ENCODE measurements at places on chromosomes 6 and 20.

DNA sequence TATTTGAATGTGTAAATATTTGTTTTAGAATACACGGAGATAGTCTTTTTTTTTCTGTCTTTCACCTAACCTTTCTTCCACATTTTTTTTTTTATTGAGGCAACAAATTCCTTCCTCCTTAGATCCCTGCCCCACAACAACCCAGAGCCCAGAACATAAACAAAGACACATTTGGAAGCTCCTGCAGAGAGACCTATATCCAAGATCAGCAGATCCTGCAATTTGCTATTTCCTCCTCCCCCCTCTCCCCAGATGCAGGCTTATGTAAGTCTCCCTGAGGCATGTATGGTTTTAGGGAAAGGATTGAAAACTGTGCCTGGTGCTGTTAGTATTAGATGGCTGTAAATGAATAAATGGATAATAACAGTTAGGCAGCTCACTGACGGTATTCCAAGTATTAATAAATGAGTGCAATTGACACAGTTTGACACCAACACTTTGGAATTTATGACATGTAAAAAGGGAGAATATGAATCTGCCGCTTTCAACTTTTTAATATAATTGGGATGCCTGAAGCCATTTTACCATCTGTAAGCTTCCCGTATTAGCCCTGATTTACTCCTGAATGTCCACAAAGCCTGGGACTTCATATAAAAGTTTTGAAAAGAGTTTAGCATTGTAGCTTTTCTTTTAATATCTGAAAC, 608.3 kb upstream of the CITED2 start:
- DNase-seq: no peak

- DNase-seq: no peak
Observed at GRCh38 chr6:166542580-166542912, 43.9 kb downstream of the RAMACL start.

GRCh38 chr6:4814212-4814611, 38.0 kb downstream of the CDYL start:
- no peak for DNase-seq

GRCh38 chr20:50471231-50471630, 39.0 kb upstream of the PTPN1 start:
- no peak for DNase-seq

- no peak for DNase-seq
Observed at GRCh38 chr6:167735084-167735950, 91.4 kb upstream of the AFDN start.

- no peak for DNase-seq
Observed at GRCh38 chr6:26561533-26562466, 23.6 kb downstream of the HMGN4 start.

GRCh38 chr6:34232901-34233300, 3.8 kb upstream of the HMGA1 start:
- no peak for DNase-seq

DNA sequence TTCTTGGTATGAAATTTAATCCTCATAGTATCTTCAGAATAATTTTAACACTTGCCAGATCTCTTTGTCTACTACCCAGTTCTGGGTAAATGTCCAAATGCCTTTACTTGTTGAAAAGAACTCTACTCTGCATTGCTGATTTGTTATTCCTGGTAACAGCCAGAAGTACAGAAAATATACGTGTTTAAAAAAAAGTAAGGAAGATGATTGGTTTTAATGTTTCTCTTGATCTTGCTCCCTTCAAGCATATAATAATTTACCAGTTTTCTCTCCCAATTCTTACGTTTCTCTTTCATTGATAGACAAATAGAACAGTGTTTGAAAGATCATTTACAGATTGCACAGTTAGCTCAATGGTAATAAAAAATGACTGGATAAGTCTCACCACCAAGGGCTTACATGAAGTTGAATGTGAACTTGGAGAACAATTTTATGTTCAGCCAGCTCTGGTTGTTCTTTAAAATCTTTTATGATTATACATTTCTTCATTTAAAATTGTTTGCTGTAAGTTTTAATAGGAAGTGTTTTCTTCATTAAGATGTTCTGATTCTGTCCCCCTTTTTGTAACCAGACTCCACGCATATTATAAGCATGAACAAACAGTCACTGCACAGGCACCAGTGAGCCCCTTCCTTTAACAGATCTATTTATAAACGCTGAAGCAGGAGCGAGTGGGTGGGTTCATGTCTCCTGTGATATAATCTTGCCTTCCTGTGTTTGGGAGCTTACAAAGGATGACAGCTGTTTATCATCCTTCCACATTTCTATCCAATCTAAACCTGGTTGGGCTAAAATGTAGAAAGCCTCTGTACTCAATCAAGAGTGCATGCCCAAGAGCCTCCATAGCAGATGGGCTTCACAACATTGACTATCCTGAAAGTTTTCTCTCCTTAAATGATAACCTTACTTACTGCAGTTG, 299.5 kb downstream of the PRL start:
- no peak for DNase-seq

DNA sequence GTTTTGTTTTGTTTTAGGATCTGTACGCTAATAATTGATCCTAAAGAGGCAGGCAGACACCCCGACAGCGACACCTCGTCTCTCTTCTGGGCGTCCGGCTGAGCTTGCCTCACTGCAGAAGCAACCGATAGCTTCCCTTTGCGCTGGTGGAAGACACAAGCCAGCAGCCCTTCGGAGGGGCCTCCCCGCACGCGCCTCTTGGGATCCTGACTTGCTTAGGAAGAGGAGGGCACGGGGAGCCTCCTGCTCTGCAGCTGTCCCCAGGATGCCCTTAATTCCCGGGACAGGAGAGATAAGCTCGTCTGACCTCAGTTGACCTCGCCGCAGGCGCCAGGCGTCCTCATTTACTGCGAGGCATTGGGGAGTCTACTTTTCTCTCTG, 94.0 kb downstream of the CD83 start:
- DNase-seq: no peak

Measured in activated naive CD4-positive, alpha-beta T cell treated with anti-CD3 and anti-CD28 coated beads, Interleukin-2, amount 50 U/mL, for 16 hours (primary cell).